Progenitor cell of endocrine pancreas (in vitro differentiated cells): ENCODE measurements at places on chromosomes 12 and 14.

DNA sequence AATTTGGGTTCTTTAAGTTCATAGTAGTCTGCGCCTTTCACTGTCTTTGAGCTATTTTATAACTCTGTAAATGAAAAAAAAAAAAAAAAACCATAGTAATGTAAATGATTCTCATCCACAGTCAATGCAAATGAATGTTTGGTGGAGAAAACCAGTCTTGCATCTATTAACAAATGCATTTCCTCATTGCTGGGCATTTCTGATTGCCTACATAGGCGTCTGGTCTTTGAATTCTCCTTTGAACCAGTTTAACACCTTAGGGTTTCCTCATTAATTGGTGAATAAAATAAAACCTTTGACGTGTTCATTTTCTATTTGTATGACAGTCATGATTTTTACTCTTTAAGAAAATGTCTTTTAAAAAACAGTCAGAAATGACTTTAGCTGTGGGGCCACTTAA lies 114.8 kb downstream of the C12orf75 start:
- no peak for DNase-seq

DNA sequence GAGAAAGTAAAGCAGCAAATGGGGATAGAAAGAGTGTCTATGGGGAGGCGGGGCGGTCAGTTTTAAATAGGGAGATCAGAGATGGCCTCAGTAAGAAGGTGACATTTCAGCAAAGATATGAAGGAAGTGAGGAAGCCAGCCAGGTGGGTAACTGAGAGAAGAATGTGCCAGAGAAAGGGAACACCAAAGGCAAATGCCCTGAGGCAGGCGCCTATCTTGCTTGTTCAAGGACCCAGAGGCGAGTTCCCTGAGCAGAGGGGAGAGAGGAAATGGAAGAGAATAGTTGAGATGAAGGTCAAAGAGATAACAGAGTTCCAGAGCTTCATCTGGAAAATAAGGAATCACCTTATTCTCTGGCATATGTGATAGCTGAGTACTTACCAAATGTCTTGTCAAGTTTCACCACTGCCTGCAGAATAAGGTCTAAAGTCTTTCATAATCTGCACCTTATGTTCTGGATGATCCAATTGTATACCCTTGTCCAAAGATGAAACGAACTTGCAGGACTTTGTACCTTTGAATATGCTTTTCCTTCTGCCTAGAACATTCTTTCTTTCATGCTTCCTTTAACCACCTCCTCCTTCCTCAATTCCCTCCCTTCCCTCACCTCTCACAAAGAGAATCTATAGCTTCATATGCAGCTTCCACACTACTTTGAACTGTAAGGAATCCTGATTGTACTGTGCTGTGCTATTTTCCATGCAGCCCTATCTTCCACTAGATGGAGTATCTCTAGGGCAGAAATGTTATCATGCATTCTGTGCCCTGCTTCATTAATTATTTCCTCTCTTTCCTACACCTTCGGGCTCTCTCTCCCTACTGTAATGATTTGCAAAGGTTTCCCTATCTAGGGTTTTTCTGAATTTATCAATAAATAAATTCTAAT lies 38.5 kb downstream of the GNPTAB start:
- DNase-seq = no peak

DNA sequence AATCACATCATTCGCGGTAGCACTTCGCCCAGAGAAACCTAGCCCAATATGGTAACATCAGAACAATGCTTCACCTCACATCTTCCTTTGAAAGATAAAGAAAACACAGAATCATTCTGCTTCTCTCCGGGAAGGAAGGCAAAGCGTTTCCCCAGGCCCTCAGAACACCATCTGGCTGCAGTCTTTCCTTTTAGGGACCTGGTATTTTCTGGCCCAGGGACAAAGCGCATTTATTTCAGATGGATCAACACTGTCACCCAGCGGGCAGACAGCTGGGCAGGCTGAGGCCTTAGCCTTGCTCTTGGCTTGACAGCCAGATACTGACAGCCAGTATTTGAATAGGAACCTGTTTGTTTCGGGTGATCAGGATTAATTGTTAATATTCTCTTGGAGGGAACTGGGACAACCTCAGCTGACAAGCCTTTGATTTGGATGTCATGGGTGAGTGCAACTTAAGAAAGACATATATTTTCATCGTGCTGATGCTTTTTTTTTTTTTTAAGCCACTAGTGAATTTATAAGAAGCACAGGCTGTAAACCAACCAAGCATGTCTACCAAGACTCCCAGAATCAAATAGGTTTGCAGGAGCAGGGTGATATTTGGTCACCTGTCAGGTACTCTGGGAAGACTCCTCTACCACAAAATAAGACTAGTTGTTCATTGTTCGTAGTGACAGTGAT lies 118.9 kb downstream of the VEZT start:
- DNase-seq = peak; percentile 51

GRCh38 chr14:106210650-106211049 lies 684.3 kb downstream of the TMEM121 start:
- no peak for DNase-seq

GRCh38 chr12:93896427-93896826 lies 219.3 kb downstream of the CRADD start:
- no peak for DNase-seq

DNA sequence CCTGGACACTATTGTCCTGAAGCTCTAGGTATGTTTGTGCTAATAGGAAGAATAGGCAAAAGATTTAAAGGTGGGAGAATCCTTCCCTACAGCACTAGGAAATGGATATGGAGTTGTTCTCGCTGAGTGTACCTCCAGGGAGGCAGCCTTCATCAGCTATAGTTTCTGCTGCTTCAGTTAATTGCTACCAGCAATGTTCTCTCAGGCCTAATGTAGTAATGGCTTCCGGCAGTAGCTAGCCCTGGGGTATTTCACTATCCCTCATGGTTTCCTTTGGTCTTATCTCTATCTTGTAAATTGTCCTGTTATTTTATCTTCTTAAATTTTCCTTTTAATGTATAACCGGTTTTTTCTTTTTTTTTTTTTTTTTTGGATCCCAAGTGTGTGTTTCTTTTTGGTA lies 9.3 kb upstream of the CLEC12A start:
- no peak for DNase-seq

DNA sequence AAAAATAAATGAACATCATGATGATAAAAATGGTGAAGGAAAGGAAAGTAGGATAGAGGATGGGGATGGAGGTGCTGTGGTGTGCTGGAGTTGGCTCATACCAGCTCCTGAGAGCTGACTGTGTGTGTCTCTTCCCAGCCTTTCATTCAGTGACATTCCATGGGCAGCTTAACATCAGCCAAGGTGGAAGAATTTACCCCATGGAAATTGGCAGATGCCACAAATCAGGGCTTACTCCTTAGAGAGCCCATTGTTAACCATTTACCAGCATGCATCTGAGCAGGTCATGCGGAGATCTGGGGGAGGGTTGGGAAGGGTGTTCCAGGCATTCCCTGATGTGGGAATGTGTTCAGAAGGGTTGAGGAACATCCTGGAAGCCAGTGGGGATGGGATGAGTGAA lies 164.7 kb upstream of the MYL2 start:
- DNase-seq = no peak

GRCh38 chr12:120835304-120835612 lies 68.9 kb downstream of the SPPL3 start:
- DNase-seq = no peak

- no peak for DNase-seq
Observed at GRCh38 chr14:61102549-61103466, 121.8 kb downstream of the SLC38A6 start.

DNA sequence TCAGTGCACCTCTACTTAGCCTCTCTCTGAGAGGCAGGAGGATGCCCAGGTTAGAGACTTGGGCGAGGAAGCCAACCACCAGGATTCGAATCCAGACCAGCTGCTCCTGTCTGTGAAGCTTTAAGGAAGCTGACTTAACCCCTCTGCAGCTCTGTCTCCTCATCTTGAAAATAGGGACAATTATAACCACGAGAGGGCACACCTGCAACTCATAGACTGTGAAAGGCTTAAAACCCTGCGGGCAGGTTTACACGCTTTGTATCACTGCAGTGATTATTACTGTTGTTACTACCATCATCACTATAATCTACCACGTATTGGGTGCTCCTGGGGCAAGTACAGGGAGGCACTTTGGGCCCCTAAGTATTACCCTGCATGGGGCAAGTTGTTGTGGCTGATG lies 379.8 kb downstream of the VRK1 start:
- DNase-seq = no peak

DNA sequence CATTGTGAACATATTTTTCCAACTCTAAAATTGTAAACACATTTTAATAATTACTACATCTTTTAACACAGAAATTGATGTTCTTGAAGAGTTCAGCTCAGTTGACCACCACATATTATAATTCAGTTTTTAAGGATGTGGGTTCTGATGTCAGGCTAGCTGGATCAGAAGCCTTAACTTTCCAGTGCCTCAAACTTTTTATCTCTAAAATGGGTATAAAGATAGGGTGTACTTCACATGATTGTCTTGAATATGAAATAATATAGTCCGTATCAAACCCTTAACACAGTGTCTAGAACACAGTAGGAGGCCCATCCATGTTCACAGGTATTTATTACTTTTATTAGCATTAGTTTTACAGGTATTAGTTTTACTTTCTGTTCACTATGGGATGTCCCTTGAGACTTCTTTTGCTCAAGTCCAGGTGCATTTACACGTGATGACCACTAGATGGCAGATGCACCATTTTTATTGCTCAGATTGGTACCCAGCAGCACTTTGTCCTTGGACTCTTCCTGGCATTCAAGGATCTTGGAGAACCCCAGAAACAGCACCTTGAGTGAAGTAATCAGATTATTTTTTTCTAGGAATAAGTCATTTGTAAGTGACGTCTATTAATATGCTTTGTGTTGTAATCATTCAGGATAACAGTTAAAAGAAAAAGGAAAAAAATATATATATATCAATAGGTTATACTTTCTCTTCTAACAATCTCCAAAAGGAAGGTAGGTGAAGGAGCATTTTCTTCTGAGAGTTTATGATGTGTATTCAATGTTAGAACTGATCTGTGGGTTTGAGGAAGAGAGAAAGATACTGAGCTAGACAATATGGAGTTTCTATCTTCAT lies 580.2 kb downstream of the ETNK1 start:
- no peak for DNase-seq

DNA sequence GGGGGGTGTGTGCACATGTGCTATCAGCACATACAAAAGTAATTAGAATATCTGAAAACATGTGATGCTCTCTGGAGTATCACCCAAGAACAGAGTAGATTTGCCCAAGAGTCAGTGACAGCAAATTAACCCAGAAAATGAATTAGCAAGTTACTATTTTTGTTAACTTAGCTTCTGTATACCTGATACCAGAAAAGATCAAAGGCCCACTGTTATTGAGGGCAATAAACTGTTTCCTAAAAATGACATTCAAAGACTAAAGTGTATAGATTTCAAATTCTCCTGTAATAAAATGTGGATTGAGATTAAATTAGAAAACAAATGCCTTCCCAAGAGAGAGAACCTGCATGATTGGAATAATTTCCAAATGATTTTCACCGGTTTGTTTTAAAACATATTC lies 184.7 kb downstream of the MED13L start:
- DNase-seq = no peak

DNA sequence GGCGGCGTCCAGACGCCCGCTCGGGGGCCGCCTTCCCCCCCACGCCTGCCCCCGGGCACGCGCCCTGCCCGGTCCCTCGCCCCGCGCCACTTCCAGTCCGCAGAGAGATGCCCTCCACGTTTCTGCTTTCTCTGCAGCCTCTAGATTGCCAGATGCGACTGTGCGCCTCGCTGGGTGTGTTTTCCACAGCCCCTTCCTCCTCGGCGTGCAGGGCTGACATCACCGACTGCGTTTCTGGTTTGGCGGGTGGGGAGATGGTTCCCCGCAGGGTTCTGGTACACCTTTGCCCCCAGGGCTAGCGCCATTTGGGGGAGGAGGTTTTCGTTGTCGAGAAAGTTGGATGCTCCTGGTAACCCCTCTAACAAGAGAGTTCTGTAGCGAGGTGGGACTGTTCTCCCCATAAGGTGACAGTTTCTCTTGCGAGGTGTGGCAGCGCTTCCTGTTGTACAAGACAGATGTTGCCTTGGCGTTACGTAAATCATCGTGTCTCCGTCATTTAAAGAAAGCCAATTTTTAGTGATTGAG lies 1.5 kb downstream of the CALM1 start:
- peak; percentile 26 for DNase-seq

GRCh38 chr12:101439236-101439635 lies 31.7 kb upstream of the ARL1 start:
- no peak for DNase-seq

DNA sequence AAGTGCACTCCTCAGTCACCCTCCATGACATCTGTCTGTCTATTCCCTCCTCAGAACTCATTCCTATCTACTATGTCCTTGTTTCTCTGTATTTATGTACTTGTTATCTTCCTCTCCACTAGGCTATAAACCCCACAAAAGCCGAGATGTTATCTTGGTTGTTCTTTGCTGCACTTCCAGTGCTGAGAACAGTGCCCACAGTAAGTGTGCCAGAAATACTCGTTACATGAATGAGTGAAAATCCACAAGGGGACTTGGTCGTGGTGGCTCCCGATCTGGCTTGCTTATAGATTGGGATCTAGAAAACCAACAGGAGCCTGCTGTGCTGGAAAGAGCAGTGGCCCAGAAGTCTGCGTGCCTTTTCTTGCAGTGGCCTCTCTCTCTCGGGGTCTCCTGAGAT lies 111.9 kb upstream of the PRMT8 start:
- DNase-seq = no peak

DNA sequence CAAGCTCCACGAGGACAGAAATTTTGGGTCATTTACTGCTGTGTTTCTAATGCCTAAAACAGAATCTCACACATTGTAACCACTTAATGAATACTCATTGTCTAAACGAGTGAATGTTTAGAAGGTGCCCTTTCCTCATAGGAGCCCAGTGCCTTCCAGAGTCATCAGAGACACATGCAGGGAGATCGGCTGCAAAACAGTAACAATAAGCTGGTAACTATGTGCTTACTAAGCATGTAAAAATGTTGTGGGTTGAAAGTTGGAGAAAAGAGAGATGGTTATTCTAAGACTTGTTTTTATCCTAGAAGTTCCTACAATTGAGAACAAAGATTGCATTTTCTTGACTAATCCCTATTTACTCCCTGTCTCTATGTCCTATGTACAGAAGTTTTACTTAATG lies 7.4 kb downstream of the TESPA1 start:
- DNase-seq = no peak

GRCh38 chr12:48788524-48788853 lies 400 bp downstream of the ADCY6 start:
- no peak for DNase-seq

DNA sequence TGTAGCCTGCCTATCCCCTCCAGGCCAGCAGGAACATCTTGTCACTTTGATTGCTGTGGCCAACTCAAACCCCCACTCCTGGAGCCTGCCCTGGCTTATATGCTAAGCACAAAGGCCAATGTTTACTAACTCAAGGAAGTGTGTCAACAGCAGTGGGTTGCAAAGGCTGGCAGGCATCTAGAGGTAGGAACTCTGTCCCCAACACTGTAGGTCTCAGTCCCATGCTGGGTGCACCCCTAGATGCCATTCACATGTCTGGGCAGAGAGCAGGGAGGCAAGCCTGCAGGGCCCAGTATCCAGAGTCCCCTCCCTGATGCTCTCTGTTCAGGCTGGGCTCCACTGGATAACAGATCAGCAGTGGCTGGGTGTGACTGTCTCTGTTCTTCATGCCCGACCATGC lies 1.6 kb upstream of the HPD start:
- DNase-seq = no peak
